ENCODE measurements at places on chromosomes 1 and 21.

DNA sequence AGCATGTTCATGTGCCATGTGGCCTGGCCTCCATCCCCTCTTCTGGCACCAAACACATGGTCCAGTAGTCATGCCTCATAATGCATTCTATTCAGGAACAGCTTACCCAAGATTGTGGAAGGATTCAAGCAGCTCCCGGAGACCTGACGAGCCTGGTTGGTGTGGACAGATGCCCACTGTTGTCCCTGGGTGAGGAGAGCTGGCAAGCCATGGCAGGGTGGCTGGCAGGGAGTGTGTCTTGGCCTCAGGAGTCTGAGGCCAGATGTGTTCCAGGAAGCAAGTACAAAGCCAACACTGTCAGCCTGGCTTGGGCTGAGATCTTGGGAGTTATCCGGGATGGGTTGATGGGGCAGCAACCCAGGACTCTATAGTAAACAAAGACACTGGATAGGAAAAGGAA is 7.3 kb upstream of the FABP3 start:
- DNase-seq: no peak

DNA sequence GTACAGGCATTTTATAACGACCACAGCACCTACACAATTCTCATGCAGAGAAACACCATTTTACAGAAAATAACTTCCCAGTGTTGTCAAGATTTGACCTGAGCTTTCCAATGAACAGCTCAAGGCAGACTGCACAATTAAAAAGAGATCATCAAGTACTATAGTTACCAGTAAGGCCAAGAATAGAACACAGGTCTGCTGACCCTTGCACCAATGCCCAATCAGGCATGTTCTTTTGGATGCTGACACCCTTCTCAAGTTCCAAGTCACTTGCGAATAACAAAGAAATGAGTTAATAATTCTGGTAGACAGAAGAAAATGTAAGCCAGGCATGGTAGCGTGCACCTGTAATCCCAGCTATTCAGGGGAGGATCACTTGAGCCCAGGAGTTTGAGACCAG is 101.9 kb downstream of the SLC45A1 start:
- no peak for DNase-seq

- no peak for DNase-seq
Measured at GRCh38 chr1:171280599-171280998, 32.3 kb downstream of the FMO1 start.

- no peak for DNase-seq
Measured at GRCh38 chr1:172414331-172414730, 6.2 kb upstream of the C1orf105 start.

- no peak for DNase-seq
Measured at GRCh38 chr1:35379317-35380000, 111.0 kb downstream of the ZMYM4 start.

GRCh38 chr1:1678581-1679380 is 13.8 kb downstream of the SLC35E2B start:
- no peak for DNase-seq

GRCh38 chr1:192474080-192474683 is 101.4 kb upstream of the RGS1 start:
- DNase-seq: no peak

DNA sequence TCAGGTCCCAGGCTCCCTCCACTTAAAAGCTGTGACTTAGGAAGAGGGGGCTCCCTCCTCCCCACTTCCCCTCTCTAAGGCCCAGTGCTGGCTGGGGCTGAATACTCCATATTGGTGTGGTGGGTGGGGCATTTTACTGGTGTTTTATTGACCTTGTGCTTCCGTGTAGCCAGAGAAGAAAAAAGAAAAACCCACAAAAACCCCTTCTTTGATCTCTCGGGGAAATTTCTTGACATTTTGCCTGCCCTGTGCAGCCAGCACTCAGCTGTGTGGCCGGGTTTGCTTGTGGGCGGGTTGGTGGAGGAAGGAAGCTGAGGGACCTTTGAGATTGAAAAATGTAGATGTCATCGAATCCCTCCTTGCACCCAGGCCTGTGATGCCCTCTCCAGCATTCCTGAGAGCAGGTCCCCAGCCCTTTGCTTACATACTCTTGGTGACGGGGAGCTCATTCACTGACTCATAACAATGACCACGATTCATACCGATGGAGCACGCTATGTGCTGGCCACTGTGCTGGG is 24.8 kb downstream of the TNFRSF8 start:
- no peak for DNase-seq

DNA sequence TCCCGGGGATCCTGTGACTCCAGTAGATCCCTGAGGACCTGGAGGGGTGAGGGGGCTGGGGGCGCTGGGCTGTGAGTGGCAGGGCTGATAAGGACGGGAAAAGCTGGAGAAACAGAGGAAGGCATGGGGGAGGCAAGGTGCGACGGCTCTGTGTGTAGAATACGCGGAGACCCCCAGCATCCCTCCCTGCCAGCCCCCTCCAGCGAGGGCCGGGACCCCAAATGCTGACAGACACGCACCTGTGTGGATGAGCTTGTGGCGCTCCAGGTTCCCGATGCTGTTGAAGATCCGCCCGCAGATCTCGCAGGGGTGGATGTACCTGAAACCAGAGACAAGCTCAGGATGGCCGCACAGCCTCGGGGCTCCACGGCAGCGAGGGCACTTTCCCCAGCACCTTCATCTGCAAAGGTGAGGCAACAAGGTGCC is 53.0 kb upstream of the RIPK4 start:
- no peak for DNase-seq

DNA sequence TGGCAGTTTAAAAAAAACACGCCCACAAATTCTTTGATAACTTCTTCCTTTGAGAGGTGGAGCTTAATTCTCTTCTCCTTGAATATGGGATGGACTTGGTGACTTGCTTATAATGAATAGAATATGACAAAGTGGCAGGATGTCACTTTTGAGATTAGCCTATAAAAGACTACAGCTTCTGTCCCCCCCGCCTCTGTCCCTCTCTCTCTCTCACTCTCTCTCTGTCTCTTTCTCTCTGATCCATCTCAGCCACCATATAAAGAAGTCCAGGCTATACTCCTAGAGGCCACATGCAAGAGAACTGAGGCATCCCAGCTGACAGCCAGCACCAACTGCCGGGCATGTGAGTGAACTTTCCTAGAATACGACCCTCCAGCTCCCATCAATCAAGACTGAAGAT is 7.7 kb upstream of the DMBX1 start:
- DNase-seq: no peak

DNA sequence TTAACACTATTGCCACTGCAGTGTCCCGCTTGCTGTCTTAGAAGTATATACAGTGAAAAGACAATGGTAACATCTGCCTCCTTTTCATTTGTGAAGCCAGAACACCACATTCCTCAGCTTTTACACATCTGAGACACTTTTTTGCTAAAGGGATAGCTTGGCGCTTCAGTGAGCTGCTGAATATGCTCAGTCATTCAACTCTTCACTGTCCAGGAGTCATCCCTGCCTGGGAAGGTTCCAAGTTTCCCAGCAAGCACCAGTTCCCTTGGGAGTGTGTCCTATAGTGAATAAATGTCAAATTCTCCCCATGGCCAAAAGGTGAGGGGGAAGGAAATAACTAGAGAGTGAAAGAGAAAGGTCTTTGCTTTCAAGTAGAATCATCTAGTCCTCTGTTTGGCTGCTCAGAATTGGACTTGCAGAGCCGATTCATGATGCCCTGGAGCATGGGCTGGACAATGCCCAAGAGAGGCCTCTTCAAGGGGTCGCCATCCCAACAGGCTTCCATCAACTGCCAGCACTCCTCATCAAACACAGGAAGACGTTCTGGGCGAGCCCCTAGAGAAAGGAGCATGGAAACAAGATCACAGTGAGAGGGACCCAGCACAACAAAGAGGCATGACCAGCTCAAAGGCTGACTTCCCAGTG is 25.5 kb upstream of the RBBP5 start:
- DNase-seq: peak; percentile 56

- DNase-seq: no peak
Measured at GRCh38 chr1:243230914-243231313, 24.2 kb downstream of the CEP170 start.

DNA sequence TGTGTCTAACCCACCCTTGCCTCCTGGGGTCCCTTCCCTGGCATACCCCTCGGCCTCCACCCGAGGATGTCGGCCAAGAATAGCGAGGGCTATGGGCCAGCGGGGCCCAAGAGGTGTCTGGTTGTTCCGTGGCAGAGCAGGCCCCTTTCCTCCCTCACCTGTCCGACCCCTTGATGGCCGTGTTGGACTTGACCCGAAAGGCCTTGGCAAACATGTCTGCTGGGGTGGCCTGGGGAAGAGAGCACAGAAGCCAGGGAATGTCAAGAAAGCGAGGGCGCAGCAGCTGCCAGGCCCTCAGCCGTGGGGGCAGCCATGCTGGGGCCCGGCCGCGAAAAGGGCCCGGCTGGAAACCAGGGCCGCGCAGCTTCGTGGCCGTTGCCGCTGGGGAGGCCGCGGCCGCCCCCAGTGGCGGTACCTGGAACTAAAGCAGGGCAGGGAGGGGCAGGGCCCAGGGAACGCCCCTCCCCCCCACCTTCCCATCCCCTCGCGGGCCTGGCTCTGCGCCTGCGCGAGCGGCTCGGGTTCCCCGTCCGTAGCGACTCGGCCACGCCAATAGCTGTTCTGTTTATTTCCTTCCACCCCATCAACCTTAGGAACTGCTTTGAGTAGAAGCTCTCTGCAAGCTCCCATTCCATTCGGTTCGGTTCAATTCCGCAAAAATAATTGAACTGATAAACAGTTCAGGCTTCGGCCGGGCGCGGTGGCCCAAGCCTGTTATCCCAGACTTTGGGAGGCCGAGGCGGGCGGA is at the start of gene EIF2D:
Gene EIF2D, minus strand, starts transcription at position 337 of the 748 bp plus-strand sequence. Its CDS starts 123 bp downstream, at position 214.
- DNase-seq: no peak

DNA sequence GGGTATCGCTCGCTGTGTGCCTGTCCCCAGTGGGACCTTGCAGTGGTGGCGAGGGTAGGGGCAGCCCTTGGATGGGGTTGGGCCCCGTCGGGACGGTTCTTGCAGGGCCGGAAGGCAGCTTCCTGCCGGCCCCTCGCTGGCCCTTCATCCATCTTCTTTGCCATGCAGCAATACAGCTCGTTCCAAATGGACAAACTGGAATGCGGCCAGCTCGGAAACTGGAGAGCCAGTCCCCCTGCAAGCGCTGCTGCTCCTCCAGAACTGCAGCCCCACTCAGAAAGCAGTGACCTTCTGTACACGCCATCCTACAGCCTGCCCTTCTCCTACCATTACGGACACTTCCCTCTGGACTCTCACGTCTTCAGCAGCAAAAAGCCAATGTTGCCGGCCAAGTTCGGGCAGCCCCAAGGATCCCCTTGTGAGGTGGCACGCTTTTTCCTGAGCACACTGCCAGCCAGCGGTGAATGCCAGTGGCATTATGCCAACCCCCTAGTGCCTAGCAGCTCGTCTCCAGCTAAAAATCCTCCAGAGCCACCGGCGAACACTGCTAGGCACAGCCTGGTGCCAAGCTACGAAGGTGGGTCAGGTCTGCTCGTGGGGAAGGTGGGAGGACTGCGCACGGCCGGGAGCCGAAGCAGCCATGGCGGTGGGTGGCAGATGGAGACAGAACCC is 45.8 kb downstream of the SIM2 start:
- DNase-seq: no peak

- no peak for DNase-seq
Measured at GRCh38 chr21:31517664-31518414, 141.7 kb upstream of the SOD1 start.

- no peak for DNase-seq
Measured at GRCh38 chr1:58670181-58670580, 29.7 kb downstream of the MYSM1 start.

DNA sequence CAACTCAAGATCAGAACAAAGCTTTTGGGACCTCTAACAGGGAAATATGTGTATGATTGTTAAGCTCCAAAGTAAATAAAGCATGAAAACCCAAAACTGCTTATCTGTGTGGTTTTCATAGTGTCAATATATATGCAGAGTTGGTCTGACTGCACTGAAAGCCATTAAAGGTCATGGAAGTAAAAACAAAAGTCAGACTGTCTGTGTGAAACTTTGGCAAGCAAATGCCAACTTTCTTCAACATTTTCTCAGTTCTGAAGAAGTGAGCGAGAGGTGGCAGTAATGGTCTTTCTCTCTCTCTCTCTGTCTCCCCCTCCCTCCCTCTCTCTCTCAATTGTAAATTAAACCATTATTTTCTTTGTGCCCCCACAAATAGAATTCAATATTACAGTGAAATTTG is 100.1 kb upstream of the S1PR1 start:
- DNase-seq: no peak

- no peak for DNase-seq
Measured at GRCh38 chr1:40648200-40648599, 17.3 kb downstream of the RIMS3 start.

DNA sequence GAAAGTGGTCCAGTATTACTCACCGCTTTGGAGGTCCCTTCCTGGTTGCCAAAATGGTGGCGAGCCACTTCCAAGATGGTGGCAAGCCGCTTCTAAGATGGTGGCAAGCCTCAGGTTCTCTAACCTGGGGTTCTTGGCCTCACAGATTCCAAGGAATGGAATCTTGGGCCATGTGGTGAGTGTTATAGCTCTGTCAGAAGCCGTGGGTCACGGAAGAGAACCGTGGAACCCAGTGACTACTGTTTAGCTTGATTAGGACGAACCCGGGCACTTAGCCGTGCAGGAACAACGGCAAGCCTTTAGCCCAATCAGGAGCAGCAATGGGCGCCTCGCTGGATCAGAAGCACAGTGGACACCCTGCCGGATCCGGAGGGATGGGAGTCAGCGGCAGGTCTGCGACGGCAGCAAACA is 356.2 kb upstream of the TMPRSS15 start:
- no peak for DNase-seq

GRCh38 chr1:26733392-26733791 is 37.6 kb downstream of the ARID1A start:
- no peak for DNase-seq

DNA sequence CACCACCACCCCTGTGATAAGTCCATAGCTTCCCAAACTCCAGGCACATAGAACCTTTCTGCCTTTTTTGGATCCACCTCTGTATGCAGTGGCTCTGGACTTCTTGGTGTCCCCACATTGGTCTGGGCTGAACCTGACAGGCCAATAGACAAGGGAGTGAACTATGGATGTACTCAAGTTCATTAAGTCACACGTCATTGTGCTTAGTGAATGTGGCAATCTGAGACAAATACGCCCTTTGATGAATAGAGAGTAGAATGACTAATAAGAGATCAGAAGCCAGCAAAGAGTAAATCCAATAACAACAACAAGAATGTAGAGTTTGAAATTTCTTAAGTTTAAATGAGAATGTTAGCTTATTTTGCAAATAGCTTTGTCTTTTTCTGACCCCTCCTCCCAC is 114.8 kb downstream of the ST6GALNAC3 start:
- DNase-seq: no peak

DNA sequence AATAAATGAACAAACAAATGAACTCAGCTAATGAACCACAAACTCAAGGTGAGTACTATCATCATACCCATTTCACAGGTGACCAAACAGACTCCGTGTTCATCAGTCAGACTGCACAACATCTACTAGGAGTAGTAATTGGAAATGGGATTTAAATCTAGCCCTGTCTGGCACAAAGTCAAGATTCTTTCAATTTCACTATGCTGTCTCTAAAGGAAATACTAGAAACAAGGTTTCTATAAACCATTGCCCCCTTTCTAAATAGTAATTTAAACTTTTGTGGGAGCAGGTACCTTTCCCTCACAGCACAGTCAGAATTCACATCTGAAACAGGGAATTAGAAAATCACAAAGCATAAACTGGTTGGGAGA is 160.3 kb downstream of the TGFBR3 start:
- DNase-seq: no peak
